ENCODE measurements at places on chromosomes 3 and 15.
A peak's percentile ranks its signal among the peaks of the same experiment; 100 is the strongest.

- DNase-seq = no peak
Measured at GRCh38 chr15:91135201-91136130, 35.4 kb downstream of the SV2B start.

DNA sequence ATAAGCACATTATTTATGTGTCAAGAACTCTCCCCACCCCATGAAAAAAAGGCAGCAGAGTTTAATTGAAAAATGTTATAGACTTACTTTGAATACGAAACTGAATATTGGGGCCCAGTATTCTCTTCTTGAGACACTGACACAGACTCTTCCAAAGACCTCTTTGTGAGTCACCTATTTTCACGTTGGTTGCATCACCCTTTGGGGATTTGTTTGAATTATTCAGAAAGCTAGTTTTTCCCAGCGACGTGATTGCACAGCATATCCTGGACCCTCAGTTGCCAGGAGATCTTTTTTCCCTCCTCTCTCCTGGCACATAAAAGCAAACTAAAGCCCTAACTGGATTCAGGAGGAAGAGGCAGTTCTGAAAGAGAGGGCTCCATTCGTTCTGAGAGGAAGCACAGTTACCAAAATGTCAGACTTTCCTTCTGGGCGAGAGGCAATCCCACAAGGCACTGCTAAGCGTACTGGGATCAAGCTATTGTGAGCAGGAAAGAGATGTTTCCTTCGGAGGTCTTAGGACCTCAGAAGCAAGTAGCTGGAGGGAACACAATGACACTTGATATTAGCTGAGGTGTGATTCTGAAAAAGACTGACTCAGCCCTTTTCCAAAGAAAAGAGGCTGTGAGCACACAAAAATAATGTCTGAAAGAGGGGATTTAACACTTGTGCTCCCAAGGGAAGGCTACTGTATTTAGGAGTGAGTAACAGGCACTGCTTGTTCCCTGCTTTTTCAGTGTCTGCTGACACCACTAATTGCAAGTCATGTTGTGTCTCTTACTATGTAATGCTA is 65.8 kb upstream of the CADPS start:
- no peak for DNase-seq

GRCh38 chr3:99504258-99504657 is 134.1 kb upstream of the COL8A1 start:
- DNase-seq = no peak

DNA sequence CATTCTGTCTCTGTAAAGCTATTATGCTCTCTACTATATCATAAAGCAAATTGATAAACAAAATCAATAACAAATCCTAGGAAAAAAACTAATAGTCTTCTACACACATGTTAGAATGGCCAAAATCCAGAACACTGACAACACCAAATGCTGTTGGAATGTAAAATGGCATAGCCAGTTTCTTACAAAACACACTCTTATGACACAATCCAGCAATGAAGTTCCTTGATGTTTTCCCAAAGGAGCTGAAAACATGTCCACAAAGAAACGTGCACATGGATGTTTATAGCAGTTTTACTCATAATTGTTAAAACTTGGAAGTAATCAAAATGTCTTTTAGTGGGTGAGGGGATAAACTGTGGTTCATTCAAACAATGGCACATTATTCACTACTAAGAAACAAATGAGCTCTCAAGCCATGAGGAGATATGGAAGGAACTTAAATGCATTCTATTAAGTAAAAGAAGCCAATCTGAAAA is 32.7 kb downstream of the CADM2 start:
- no peak for DNase-seq

- no peak for DNase-seq
Measured at GRCh38 chr3:182957676-182958266, 22.6 kb downstream of the DCUN1D1 start.

- no peak for DNase-seq
Measured at GRCh38 chr3:1079662-1080061, 13.2 kb upstream of the CNTN6 start.

GRCh38 chr15:63941698-63942465 is 104.4 kb downstream of the DAPK2 start:
- no peak for DNase-seq

DNA sequence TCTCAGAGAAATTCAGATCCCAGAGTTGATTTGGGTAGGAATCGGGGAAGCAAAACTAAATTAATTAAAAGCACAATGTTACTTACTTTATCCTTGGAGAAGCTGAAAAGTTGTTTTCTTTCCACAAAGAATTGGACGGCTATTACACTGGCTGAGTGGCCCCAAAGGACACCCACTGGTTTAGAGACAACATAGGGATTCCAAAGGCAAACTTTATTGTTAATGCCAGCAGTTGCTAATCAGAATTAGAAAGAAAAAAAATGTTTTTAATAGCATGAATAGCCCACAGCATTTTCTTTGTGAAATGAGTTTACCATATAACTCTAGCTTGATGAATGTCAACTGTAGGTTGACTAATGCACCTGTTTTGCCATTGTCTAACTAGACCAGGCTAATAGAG is 51.7 kb downstream of the WDR49 start:
- DNase-seq = no peak

- DNase-seq = peak; percentile 54
Measured at GRCh38 chr3:49671291-49672288, 2.6 kb upstream of the APEH start.

DNA sequence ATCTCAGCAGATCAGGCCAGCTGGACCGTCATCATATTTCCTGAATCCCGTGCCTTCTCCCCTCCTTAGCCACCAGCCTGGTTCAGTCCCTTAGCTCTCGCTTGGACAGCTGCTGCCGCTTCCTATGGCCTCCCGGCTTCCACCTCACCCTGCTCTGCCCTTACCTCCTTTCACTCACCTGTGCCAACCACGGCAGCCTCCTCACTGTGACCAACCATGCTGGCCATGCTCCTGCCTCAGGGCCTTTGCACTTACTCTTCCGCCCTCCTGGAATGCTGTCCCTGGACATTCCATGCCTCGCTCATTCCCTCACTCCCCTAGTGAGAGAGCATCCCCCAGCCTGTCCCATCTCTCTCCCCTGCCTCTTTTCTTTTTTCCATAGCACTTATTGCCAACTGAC is 19.2 kb downstream of the GRIP2 start:
- no peak for DNase-seq

DNA sequence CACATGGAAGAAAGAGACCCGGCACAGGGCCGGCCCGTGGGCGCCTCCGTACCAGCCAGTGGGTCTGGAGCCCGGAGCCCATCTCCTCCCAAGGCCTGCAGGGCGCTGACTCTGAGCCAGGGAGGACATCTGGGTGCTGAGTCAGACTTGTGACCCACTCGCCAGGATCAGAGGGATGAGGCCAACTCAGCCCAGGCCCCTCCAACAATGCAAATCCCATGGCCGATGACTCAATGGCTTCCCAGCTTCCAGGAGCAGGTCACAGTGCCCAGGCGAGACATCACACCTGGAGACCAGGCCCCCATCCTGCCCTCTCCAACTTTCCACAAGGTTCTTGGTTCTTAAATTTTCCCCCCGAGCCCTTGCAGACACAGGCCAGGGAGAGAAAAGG is 95.1 kb downstream of the LRIG1 start:
- DNase-seq = no peak

DNA sequence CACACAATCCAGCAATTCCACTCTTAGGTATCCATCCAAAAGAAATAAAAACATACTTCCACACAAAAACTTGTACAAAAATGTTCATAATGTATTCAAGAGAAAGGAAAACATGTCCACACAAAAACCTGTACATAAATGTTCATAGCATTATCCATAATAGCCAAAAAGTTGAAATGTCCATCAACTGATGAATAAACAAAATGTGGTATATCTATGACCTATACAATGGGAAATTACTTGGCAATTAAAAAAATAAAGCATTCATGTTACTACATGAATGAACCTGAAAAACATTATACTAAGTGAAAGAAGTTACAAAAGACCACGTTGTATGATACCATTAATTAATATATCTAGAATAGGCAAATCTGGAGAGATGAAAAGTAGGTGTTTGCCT is 17.9 kb downstream of the FRMD5 start:
- no peak for DNase-seq

DNA sequence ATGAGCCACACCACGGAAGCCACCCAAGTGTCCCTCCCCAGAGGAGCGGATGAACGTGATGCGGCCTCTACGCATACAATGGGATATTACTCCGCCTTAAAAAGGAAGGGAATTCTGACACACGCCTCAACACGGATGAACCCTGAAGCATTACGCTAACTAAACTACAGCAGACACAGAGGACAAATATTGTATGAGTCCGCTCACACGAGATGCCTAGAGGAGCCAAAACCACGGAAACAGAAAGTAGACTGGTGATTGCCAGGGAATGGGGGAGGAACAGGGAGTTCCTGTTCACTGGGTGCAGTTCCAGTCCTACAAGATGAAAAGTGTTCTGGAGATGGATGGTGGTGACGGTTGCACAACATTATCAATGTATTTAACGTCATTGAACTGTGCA is 32.7 kb downstream of the SRGAP3 start:
- no peak for DNase-seq

DNA sequence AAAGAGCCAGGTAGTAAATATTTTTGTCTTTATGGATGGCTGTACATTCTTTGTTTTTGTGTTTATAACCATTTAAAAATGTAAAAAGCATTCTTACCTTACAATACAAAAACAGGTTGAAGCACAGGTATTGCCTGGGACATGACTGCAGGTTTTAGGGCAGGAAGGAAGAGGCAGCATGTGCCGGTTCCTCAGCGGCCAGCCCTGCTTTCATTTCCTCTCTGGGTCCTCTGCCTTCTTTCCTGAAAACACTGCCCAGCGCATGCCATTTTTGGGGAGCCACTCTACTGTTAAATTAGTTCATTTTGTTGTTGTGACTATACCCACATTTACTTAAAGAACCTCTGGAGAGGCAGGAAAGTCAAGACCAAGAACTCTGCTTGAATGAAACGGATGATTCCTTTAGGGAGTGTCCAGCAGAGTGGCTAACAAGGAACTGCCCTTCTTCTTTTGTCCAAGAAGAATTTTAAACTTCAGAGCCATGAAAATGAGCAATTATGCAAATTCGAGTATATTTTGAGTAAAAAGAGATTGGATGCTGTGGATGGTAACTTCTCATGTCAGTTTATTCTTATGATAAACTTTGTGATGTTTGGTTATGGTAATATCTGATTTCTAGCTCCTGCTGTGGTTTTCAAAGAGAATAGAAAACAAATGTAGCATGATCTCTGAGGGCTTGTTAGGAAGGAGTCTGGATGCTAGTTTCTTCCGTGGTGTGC is 52.7 kb downstream of the SACM1L start:
- no peak for DNase-seq

DNA sequence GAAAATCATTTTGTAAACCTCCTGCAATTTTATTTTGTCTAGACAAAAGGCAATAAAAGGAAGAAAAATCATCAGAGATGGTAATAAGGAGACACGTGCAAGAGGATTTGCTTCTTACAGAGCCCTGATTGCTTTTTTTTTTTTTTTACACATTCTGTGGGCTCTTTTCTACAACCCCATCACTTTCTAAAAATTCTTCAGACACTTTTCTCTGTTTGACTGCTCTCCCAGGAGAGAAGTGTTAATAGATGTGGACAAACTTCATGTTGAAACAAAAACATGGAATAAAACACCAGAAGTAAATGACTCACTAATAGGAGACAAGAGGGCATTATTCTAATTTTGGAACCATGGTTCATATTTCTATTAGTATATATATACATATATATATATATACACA is 114.4 kb upstream of the TPRG1 start:
- DNase-seq = no peak

GRCh38 chr3:193780810-193781478 is 187.9 kb downstream of the OPA1 start:
- DNase-seq = peak; percentile 3

DNA sequence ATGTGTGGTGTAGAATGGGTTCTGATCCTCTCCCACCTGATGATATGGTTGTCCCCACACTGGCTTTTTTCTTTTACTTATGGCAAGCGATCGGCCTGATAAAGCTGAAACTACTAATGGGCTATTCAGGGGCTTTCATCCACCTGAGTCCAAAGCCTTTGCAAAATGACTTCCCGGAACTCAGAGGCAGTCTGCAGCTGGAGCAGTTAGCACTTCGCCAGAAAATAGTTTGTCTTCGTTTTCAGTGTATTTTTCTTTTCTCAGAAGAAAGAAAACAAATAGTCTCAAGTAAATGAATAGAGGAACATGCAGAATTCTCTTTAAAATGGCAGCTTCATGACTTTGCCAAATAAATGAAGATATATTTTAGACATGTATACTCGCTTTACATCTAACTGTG is 306.0 kb upstream of the ADAMTS9 start:
- no peak for DNase-seq

GRCh38 chr15:58710701-58711100 is 38.8 kb downstream of the ADAM10 start:
- DNase-seq = no peak

DNA sequence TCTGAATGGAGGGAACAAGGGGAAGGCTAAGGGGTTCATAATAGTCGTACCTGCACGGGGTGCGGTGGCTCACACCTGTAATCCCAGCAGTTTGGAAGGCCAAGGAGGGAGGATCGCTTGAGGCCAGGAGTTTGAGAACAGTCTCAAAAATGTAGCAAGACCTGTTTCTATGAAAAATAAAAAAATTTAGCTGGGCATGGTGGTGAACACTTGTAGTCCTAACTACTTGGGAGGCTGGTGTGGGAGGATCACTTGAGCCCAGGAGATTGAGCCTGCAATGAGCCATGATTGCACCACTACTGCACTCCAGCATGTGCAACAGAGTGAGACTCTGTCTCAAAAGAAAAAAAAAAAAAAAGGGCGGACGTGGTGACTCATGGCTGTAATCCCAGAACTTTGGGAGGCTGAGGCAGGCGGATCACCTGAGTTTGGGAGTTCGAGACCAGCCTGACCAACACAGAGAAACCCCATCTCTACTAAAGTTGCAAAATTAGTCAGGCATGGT is 17.9 kb upstream of the HDAC11 start:
- DNase-seq = no peak

DNA sequence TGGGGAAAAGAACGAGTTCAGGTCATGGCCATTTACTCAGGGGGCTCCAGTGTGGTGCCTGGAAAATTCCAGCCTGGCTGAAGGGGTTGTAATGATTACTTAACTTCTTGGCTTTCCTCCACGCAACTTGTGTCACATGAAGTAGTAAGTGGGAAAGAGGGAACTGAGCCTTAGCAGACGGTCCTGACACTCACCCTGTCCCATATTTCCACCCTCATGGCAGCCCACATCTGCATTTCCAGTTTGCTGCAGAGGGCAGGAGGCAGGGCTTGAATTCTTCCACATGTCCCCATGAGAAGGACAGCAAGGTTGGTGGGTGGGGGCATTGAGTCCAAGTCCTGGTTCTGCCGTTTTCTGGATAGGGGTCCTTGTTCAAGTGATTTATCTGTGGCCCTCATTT is 7.8 kb upstream of the CAMP start:
- DNase-seq = no peak

DNA sequence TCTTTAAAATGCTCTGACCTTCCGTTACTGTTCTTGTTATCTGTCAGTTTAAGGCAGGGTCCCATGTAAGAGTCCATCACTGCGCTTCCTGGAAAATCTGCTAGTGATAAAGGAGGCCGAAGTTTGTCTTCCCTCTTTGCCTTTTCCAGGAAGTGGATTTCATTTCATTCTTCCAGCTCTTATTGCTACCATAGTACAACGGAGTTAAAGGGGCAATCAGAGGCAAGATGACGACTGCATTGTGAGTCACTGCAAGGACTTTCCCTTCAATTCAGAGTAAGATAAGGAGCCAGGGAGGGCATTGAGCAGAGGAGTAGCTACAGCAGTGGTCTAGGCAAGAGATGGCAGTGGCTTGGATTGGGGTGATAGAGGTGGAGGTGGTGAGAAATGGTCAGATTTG is 17.2 kb upstream of the DET1 start:
- no peak for DNase-seq
